ENCODE measurements at places on chromosomes 6 and 20.

- DNase-seq: no peak
Measured at GRCh38 chr6:34511915-34512737, 44.0 kb downstream of the SPDEF start.

DNA sequence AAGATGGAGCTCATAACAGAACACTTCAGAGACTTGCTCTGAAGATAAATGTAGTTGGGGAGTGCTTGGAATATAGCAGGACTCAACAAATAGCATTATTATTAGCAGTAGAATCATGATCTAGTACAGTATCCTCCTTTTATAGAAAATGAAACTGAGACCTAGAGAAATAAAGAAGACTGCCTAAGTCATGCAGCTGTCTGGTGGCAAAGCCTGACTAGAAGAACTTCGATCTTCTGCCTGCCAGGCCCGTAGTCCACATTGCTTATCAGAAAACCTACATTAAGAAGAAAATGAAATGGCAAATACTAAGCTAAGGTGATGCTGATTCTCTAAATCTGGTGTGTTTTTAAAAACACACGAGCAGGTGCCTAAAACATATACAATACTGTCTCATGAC, 46.4 kb upstream of the DST start:
- no peak for DNase-seq

GRCh38 chr6:113944701-113945100, 26.2 kb downstream of the HDAC2 start:
- DNase-seq: no peak

DNA sequence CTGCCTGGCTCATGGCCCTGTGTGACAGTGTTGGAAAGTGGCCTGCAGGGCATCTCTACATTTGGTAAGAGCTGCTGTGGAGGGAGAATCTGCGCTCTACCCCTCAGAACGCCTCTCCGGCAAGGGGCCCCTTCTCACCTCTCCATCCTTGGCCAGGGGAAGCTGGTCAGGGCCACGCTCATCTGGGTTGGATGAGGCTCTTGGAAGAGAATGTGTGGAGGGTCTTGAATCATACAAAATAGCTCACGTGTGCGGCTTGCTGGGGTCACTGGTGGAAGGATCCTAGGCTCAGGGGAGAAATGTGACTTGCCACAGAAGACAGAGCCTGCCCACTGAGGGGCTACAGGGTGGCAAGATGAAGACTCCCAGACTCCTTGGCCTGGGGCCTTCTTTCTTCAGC, 105.0 kb downstream of the SCML4 start:
- DNase-seq: no peak

- DNase-seq: no peak
Measured at GRCh38 chr6:159941286-159942113, 27.4 kb upstream of the IGF2R start.

- DNase-seq: no peak
Measured at GRCh38 chr6:168496997-168497331, 56.0 kb downstream of the SMOC2 start.

DNA sequence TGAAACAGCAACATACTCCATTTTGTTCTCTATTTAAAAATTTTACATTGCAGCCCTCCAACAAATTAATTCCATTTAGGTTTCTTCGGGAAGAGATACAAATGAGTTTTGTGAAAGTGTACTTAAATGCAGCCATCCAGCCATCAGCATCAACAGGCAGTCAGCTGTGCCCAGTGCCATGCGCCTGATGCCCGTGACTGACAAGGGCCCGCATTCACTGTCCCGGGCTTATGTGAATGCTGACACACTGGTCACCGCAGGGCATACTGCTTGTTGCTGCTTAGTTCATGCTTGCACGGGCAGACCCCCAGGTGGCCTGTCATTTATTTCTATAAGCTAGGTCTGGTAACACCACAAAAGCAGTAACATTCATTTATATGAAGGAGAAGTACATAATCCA, 224.9 kb upstream of the QKI start:
- DNase-seq: no peak

- DNase-seq: no peak
Measured at GRCh38 chr6:53033764-53034163, 31.4 kb upstream of the FBXO9 start.

- no peak for DNase-seq
Measured at GRCh38 chr6:156589281-156589680, 187.9 kb upstream of the ARID1B start.

DNA sequence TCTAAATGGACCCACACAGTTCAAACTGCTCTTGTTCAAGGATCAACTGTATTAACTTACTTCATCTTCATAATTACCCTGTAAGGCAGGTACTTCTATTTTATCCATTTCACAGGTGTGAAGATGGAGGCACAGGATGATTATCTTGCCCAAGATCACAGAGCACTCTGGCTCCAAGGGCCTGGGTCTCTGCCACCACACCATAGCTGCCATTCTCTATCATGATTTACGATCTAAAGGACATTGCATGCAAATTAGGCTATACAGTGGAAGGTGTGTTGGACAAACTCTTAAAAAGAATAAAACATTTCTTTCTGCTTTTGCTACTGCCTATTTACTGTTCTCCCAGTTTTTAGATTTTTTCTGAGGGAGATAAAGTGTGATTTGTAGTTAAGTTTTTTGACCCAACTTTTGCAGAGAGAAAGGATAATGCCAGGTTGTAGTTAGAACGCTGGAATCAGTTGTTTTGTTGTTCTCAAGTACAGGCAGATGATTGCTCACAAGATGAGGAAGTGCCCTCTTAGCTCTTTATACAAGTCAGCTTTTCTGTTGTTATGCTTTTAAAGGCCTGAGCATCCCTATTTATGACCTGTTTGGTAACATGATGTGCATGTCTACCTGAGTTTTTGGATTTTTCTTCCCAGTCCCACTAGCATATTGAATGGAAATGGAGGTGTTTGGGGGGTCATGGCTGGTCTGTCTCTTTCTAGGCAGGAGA, 247.9 kb downstream of the ZFAND3 start:
- no peak for DNase-seq

- DNase-seq: peak; percentile 40
Measured at GRCh38 chr6:34154668-34155447, 9.0 kb upstream of the GRM4 start.

GRCh38 chr6:4012826-4013225, 66.1 kb downstream of the FAM217A start:
- no peak for DNase-seq

DNA sequence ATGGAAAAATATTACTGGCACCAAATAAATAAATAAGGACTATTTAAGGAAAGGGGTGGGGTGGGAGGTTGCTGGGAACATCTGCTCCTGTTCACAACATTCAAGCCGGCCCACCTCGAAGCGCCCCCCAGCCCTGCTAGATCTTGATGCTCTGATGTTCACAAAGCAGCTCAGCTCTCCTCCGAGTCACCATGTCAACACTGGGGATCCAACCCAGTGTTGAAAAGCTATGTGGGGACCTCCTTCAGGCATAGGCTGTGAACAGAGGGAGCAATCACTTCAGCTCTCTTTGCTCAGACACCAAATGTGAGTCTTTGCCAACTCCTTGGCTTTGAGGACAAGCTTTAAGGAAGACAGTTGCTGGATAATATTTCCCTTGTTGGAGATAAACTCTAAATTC, 176.8 kb upstream of the NT5E start:
- DNase-seq: no peak

DNA sequence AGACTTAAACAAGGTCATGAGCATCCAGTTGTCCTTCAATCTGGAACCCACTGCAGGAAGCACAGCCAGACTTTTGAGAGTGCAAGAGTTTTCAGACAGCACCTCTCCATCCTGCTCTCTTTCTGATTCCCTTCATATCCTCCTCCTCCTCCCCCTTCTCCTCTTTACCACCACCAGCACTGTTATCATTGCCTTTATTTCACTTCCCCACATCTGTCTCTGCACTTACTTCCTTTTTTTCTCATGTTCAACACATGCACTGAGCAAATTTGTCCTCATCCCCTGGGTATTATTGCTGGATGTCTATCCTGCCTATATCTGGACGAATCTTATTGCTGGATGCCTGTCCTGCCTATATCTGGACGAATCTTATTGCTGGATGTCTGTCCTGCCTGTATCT, 554.8 kb downstream of the DHX35 start:
- DNase-seq: no peak
